ENCODE measurements at places on chromosomes 3 and 15.
A peak's percentile ranks its signal among the peaks of the same experiment; 100 is the strongest.

- DNase-seq: no peak
These were observed 134.6 kb upstream of the PDZRN3 start for GRCh38 chr3:73759297-73759711.

GRCh38 chr15:73870700-73871408, 2.5 kb upstream of the TBC1D21 start:
- DNase-seq: peak; percentile 31

- no peak for DNase-seq
These were observed 116.2 kb downstream of the NSUN3 start for GRCh38 chr3:94179059-94179458.

DNA sequence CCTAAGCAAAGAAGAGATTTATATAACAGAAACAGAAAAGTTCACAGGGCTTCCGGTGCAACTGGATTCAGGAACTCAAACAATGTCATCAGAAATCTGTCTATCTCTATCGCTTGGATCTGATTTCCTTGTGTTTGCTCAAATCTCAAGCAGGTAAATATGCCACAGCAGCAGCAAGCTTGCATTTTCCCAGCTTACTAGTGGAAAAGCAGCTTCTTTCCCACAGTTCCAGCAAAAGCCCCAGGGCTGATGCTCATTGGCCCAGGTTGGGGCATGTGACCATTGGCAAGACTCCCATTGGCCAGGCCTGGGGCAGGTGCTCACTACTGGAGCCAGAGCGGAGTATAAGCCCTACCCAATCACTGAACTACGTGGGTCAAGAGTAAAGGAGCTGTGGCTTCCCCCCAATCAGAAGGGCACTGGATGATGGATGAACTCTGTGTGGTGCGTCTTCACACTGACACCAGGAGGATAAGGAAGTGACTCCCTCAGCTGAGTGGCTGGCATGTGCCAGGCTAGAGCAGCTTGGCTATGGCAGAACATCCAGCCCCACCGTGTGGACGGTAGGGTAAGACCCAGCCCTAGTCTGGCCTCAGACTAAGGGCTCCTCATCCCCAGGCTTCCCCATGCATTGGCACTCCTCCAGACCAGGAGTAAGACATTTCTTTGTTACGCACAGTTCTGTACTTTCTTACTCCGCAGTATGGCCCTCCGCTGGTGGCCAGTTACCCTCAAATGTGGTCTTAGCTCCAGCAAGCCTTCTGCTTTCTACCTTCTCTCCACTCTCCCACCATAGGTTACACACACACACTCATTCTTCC, 13.1 kb upstream of the VIPR1 start:
- no peak for DNase-seq

GRCh38 chr15:52221730-52222129, 30.5 kb upstream of the GNB5 start:
- no peak for DNase-seq

DNA sequence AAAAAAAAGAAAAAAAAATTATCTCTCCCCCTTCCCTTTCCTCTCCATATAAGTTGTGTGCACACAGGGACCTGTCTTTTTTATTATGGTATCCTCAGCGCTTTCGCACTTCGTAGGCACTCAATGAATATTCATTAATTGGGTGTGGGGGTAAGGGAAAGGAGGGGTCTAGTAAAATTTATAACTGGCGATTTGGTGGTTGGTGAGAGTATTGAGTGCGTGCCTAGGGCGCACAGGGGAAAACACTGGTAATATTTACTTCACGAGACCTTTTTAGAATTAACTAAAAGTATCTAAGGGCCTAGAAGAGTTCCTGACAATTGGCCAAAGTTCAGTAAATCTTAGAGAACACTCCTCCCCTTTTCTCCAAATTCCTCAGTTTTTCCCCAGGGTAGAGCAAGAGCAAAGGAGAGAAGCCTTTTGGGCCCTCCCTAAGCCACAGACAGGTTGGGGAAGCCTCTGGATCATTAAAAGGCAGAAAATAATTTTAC, 25.7 kb downstream of the TYRO3 start:
- DNase-seq: no peak

GRCh38 chr3:150286390-150287147, 121.5 kb upstream of the TSC22D2 start:
- DNase-seq: no peak

DNA sequence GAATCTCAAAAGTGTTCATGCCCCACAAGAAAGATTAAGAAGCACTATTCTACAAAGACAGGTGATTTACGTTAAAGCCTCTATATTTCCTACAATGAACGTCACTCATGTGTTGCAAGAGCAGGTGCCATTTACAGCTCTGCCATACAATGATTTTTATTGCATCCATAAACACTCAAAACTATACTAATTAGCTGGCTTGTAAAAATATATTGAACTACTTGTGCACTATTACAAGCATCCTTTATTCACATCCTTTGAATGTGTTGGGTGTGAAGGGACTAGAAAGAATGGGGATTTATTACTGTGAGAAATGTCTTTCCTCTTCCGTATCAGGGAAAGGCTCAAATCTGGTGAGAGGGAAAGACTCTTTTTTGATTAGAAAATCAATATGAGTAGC, 50.7 kb upstream of the C3orf49 start:
- DNase-seq: no peak

DNA sequence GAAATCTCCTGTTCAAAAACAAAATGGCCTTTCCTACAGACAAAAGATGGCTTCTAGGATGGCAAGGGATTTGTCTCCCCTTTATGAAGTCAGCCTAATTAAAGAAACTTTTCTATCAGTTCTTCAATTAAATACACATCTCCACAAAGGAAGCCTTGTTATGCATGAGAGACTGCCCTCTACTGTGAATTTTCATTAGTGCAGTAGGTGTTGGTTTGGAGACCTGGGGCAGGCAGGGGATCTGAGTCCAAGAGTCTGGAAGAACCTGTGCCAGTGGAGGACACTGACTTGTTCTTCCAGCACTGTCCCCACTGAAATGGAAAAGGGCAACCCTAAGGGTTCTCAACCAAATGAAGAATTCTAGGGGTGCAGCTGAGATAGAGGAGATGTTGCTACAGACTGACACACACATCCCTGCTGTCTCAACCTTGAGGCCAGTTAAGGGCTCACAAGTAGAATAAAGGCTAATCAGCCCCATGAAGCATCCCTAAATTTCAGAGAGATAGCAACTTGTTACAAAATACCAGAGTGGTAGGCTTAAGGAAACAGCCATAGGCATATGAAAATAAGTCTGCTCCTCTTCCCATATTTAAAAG, 174.0 kb upstream of the PRICKLE2 start:
- no peak for DNase-seq

DNA sequence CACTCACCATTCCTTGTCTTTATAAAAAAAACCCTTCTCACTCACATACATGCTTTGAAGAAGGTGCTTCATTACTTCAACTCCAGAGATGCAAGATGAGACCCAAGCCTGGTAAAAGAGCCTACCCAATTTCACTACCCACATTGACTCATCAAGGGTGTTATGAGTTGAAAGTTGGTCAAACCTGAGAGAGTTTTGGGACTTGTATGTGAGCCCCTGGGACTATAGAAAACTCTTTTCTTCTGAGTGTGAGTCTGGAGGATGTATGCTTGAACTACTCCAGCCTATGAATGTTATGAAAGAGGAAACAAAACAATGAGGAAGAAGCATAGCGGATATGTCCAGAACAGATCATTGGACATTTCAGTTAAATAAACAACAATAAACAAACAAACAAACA, 106.5 kb upstream of the SATB1 start:
- no peak for DNase-seq

GRCh38 chr3:33392144-33392543, 48.1 kb downstream of the UBP1 start:
- DNase-seq: no peak

DNA sequence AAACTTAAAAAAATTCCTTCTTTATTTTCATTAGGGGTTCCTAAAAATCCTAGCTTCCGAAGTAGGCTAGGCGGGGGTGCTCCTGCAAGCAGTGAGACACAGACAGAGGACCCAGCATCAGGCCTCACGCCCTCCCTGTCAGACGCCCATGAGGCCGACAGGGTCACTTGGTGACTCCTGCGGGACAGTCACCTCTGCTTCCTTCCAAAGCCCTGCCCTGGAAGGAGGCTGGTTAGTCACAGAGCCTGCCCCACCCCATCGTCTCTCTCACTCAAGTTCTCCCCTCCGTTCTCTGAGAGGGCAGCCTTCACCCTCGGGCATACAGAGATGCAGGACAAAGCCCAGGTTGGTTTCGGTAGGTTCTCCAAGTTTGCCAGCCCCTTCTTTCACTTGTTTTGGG, 38.6 kb downstream of the EHD4 start:
- no peak for DNase-seq

DNA sequence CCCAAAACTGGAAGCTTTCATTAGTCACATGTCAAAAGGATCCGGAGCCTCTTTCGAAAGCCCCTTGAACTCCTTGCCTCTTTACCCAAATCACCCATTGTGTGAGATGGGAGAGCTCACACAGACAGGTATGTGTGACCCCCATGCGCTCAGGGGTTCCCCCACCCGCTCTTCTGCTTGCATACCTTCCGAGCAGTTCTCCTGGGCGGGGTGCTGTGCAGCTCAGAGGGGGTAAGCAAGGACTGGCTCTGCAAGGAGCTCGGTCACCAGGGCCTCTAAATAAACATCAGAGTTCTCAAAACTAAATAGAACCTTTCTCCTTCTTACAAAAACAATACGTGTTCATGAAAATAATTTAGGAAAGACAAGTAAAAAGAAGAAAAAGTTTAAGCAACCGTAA, 55.7 kb downstream of the PXYLP1 start:
- peak; percentile 20 for DNase-seq

- no peak for DNase-seq
These were observed 35.0 kb upstream of the TJP1 start for GRCh38 chr15:29857221-29857789.

- DNase-seq: no peak
These were observed 189.1 kb upstream of the MDFIC2 start for GRCh38 chr3:70501561-70501960.

DNA sequence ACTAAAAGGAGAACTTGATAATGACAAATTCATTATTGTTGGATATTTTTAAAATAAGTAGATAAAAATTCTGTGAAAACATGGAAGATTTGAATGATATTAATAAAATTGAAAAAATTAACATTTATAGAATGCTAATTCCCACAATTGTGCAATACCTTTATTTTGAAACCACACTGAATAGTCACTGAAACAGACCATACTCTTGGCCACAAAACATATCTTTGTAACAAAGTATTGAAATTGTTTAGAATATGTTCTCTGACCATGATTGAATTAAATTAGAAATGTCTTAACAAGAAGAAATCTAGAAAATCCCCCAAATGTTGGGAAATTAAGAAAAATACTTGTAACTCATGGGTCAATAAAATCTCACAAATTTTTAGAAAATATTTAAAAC, 49.2 kb downstream of the ARHGAP11B start:
- no peak for DNase-seq

- no peak for DNase-seq
These were observed 441.1 kb downstream of the NLGN1 start for GRCh38 chr3:173838644-173839043.

GRCh38 chr3:4835616-4836043, 143.6 kb upstream of the BHLHE40 start:
- no peak for DNase-seq

- DNase-seq: no peak
These were observed 82.4 kb upstream of the ST3GAL6 start for GRCh38 chr3:98680723-98681122.

DNA sequence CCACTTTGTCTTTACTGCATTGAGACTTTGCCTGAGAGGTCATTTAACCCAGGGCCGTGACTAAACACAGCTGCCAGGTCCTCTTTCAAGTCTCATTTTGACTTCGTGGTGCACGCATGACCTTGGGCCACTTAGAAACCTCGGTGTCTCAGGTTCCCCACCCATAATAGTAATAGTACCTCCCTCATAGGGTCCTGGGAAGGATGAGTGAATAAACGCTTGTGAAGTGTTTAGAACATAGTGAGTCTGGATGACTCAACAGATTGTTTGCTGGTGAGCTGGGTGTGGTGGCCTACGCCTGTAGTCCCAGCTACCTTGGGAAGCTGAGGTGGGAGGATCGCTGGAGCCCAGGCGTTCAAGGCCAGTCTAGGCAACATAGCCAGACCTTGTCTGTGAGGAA, 56.3 kb downstream of the BDH1 start:
- no peak for DNase-seq

DNA sequence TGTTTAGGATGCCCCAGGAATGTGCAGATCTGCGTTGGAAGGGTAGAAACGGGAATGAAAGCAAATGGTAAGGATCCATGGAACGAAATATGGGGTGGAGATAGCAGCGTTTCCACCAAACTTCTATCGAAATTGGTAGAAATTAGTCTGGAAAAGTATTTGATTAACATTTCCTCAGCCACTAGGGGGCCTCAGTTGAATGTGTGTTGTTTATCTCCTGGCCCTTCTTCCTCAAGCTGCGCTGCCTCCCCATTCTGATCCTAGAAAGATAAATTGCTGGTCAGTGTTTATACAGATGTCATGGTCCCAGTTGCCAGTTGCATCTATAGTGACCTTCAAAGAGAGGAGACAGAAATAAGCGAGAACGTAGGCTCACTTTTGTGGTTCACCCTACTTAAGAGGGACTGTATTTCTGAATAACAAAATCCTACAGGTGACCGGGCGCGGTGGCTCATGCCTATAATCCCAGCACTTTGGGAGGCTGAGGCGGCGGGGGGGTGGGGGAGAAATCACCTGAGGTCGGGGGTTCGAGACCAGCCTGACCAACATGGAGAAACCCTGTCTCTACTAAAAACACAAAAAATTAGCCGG, 457.1 kb downstream of the SQOR start:
- no peak for DNase-seq

GRCh38 chr3:41653571-41654239, 308.2 kb downstream of the ULK4 start:
- no peak for DNase-seq

DNA sequence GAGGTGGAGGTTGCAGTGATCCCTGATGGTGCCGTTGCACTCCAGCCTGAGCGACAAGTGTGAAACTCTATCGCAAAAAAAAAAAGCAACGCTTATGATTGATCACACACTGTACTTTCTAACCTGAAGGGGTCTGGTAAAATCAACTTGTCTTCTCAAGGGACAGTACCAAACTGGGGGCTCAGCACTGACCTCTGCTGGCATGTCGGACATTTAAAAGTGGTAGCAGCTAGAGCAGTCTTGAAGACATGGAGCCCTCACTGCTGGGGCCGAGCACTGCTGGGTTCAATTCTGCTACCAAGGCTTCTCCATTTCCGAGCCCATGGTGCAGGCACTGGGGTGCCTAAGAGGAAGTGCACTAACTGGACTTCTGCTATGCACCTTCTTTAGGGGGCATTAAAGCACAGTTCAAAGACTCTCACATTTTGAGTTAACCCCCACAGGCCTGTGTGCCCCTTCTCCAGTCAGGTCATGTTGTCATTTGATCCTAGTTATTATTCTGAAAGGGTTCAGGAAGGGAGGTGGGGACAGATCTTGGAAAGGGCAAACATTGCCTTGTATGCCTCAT, 26.4 kb upstream of the LAMP3 start:
- DNase-seq: no peak
